Urinary bladder (tissue), 4 donors: ENCODE measurements at places on chromosomes 3 and 15. TPM values are rescaled to one million over a fixed set of nuclear protein-coding genes. Genes with fewer than 3 reads are reported as not detected.

RHCG gene
- 0.16 TPM for total RNA-seq

GOLGA6L9 gene
- 7.3 TPM for total RNA-seq

DMXL2 gene
- total RNA-seq, result 116 TPM

CLRN1 gene
- not detected for total RNA-seq

CASR gene
- total RNA-seq, result 0.74 TPM

GOLGA8Q gene
- total RNA-seq, result 5.5 TPM

PCSK6 gene
- 14.1 TPM for total RNA-seq
